ENCODE measurements at places on chromosomes 6 and 20.

GRCh38 chr20:36854348-36855240 is 21.3 kb upstream of the TLDC2 start:
- DNase-seq: no peak

GRCh38 chr6:52509281-52510212 is 67.3 kb downstream of the TRAM2 start:
- no peak for DNase-seq

GRCh38 chr6:3422435-3423070 is 34.3 kb downstream of the SLC22A23 start:
- no peak for DNase-seq

DNA sequence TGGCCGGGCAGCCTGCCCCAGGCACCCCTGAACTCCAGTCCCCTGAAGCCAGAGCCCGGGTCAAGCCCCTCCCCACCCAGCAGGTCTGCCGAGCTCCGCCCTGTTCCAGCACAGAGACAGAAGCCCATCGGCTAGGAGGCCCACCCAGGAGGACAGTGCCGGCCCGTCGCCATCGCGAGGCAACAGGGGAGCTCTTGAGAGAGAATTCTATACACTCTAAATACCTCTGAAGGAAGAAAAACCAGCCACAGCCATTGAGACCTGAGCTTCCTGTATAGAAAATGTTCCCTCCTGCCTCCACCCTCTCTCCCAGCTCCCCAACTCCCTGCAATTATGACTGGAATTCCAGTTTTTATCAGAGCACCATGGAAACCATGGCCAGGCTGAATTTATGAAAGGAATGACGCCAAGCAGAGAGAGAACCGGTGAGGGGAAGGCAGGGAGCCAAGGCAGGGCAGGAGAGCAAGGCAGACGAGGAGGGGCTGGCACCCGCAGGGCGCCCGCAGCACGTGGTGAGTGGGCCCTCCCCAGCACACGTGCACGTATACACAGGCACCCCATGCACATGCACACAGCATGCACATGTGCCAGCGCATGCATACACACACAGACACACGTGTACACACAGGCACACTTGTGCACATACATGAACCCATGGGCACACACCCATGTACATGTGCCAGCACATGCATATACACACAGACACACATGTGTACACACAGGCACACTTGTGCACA is 27.6 kb upstream of the MRGBP start:
- DNase-seq: no peak

GRCh38 chr6:7172649-7173048 is 64.9 kb downstream of the RREB1 start:
- DNase-seq: no peak

- no peak for DNase-seq
Observed at GRCh38 chr20:54105653-54106052, 35.3 kb upstream of the BCAS1 start.

DNA sequence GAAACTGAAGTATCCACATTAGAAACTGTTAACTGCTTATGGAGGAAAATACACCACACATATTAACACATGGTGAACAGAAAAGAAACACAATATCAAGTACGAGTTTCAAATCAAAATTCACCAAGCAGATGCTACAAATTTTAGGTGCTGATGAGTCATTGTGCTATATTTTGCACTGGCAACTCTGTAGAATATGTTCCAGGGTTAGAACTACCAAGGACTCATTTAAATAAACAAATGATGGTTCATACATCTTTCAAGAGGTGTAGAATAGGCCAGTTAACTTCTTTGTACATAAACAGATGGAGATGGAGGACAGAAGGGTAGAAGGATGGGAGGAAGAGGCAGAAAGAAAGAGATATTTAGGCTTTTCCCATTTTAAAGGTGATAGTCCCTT is 184.9 kb downstream of the ARHGAP18 start:
- no peak for DNase-seq

- no peak for DNase-seq
Observed at GRCh38 chr6:157075549-157076450, 247.5 kb downstream of the TMEM242 start.

DNA sequence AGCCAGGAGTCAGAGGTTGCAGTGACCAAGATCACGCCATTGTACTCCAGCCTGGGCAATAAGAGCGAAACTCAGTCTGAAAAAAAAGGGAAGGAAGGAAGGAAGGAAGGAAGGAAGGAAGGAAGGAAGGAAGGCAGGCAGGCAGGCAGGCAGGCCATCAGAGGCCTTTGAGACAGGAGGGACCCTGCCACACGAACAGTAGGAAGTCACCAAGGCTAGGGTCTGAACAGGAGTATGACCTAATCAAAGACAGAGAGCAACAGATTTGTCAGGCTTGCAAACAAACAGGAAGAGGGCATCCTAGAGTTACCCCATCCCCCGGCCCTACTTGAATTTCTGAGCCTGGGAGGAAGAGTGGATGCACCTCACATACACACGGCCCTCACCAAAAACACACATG is 67.1 kb downstream of the FGD2 start:
- DNase-seq: no peak

DNA sequence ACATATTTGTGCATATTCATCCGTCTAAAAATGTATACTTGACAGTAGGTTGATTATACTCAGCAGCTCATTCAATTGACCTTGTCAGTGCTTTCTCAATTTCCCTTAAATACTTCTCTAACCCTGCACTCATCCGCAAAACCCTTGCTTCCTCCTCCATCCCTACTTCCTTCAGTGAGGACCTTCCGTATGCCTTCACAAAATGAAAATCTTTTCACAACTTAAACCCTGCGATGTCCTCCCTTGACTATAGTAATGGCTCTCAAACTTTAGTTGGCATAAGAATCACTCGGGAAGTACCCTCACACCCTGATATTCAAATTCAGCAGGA is 5.2 kb downstream of the MBOAT1 start:
- DNase-seq: no peak
